ENCODE measurements at places on chromosomes 7 and 10.
A peak's percentile ranks its signal among the peaks of the same experiment; 100 is the strongest.

GRCh38 chr10:3467052-3467951, 294.7 kb upstream of the PITRM1 start:
- peak; percentile 99 for DNase-seq

DNA sequence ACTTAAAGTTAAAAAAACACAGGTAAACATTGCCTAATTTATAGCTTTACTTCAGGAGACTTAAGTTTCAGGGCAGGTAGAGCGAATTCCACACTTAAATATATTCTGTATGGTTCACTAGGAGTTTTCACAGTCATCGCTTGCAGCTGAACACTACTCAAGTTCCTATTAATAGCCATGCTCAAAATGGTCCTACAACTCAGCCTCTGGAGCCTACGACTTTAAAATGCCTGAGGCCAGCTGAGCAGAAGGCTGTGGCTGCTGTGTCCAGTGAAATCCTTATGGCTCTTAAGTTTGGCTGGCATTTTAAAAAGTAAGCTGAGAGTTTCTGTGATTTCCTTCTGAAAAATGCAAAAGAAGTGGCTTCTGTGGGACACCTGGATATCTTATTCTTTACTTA, 105.4 kb upstream of the GLI3 start:
- DNase-seq = no peak

GRCh38 chr10:103235775-103236174, 9.9 kb upstream of the RPEL1 start:
- no peak for DNase-seq

GRCh38 chr10:124647421-124648130, 96.6 kb downstream of the FAM53B start:
- DNase-seq = peak; percentile 46

GRCh38 chr10:29269486-29269885, 19.4 kb upstream of the LYZL1 start:
- no peak for DNase-seq

- DNase-seq = no peak
Measured at GRCh38 chr7:41917-42565, 150.3 kb upstream of the FAM20C start.

- no peak for DNase-seq
Measured at GRCh38 chr10:8726084-8726778, 671.7 kb downstream of the GATA3 start.

- peak; percentile 82 for DNase-seq
Measured at GRCh38 chr10:62264702-62265436, 3.8 kb downstream of the RTKN2 start.

GRCh38 chr10:113499806-113500205, 53.0 kb upstream of the HABP2 start:
- no peak for DNase-seq

- no peak for DNase-seq
Measured at GRCh38 chr10:88182601-88182930, 319.1 kb downstream of the PTEN start.

- DNase-seq = no peak
Measured at GRCh38 chr7:137146012-137146455, 197.5 kb downstream of the PTN start.

DNA sequence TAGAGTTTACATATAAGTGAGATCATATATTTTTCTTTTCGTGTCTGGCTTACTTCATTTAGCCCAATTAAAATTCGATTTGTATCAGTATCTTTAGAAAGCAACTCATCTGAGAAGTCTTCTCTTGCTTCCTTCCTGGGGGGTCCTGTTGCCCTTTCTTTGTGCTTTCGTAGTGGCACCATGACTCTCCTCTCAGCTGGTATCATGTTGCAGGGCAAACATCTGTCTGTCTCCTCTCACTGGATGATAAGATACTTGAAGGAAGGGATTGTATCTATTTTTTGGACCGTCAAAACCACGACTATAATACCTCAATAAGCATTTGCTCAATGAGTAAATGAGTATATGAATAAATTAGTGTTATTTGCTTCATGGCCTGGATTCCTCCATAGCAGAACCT, 382.5 kb upstream of the SORCS1 start:
- no peak for DNase-seq

- no peak for DNase-seq
Measured at GRCh38 chr10:88226071-88226659, 357.0 kb downstream of the RNLS start.

Measured in endothelial cell of umbilical vein (primary cell).